Ovary (tissue), 10 donors: ENCODE measurements at places on chromosomes 16 and 17. TPM values are rescaled to one million over a fixed set of nuclear protein-coding genes. Genes with fewer than 3 reads are reported as not detected.
A peak's percentile ranks its signal among the peaks of the same experiment; 100 is the strongest.

DNA sequence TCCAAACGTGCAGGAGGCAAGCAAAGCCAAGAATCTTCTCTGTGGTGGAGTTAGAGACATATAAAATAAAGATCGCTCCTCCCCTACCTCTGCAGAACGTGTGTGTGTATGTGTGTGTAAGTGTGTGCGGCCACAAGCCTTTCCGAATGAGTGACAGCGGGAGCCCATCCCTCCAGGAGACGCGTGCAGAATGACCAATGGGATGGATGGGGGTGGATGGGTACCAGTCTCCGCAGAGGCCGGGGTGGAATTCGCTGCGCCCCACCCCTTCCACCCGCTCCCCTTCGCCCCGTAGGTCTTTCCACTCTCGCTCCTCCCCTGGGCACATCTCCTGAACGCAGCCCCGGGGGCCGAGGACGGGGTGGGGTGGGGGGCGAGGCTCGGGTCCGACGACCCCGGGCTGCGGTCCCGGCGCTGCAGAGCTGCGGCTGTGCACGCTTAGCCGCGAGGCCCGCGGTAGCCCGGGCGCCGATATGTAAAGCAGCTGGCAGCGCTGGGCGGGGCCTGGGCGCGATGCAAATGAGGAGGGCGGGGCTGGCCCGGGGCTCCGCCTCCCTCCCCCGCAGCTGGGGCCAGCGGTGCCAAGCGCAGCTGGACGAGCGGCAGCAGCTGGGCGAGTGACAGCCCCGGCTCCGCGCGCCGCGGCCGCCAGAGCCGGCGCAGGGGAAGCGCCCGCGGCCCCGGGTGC is at the start of gene PRKCB:
TSS of gene PRKCB (plus strand) at position 594 of the 688 bp plus-strand sequence.
- H3K27me3 ChIP-seq: no peaks in the 10 kb centered on the region
- peak within 1 kb of the TSS; percentile 32 for H3K4me3 ChIP-seq
- H3K4me1 ChIP-seq: no peaks in the 10 kb centered on the region
- peak; percentile 46 for DNase-seq
- H3K27ac ChIP-seq: no peak within 1 kb of the TSS
- H3K36me3 ChIP-seq: no peaks in the 10 kb centered on the region

DNA sequence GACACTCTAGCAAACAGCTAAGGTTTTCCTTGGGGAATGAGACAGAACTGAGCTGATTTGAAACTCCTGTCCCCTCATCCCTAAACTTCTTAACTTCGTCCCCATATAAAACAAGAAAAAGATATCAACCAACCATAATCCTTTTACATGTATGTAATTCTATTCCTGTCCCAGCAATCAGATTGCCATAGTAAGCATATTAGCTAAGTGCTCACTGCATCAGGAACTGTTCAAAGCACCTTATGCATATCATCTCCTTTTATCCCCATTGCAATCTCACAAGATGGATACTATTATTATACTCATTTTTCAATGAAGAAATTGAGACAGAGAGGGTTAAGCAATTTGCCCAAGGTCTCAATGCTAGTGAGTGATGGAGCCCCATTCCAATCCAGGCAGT is 6.8 kb downstream of the KIF18B start:
- no peaks in the 10 kb centered on the region for H3K36me3 ChIP-seq
- DNase-seq: no peak
- H3K27ac ChIP-seq: no peak overlapping the region
- no peak overlapping the region for H3K4me3 ChIP-seq

DNA sequence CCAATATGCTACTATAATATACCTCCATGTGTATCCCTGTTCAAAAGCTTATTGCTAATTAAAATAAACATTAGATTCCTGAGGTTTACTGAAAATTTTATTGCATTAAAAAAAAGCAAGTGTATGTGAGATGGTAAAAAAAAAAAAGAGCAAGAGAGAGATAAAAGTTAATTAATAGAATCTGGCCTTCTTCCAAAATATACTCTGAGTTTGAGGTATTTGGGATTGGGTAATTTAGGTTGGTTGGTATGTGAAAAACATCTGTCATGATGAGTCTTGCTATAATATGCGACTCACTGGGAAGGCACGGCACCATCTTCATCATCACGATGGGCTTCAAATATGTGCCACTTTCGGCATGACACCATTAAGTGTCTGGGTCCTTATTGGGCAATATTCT is 711.1 kb upstream of the SOX9 start:
- H3K4me3 ChIP-seq: no peak overlapping the region
- H3K4me1 ChIP-seq: no peaks in the 10 kb centered on the region
- H3K27me3 ChIP-seq: no peaks in the 10 kb centered on the region
- no peak overlapping the region for H3K27ac ChIP-seq
- no peak for DNase-seq

- peaks cover 2% of the 10 kb centered on the region for H3K4me1 ChIP-seq
- no peaks in the 10 kb centered on the region for H3K36me3 ChIP-seq
- peak; percentile 74 for DNase-seq
- H3K4me3 ChIP-seq: peak overlapping the region; percentile 7
Measured at GRCh38 chr16:56617212-56618085, 8.1 kb upstream of the MT1E start.

Gene TLCD2
- total RNA-seq: 9.1 TPM

DNA sequence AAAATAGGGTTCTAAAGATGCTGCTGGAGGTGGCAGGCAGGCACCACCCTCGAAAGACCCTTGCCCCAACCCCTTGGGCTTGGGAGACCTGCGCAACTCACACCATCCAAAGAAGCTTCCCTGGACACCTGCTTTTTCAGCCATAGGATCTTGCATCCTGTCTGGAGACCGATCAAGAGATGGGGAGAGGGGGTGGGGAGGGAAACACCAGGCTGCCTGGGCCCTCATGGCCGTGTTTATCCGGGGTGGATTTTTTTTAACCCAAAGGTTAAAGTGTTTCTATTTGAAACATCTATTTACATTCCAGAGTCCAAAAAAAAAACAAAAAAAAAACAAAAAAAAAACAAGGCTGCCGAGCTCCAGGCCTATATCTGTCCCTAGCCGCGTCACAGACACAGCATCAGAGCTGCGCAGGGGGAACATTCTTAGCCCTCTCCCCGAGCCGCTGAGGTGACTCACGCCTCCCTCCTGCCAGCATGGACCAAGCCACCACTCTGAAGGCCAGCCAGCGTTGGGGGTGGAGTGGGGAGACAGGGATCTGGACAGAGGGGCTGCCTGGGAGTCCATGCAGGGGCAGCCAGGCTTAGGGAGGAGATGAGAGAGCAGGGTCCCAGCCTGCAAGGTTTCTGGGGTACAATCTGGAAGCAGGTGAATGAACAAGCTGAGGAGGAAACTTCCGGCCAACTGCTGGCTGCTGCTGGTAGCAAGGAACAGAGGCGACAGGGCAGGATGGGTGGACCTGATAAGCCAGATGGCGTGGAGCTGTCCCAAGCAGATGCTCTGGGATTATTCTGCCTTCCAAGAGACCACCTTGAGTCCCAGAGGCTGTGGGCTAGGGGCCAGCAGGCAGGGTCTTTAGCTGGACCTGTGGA is 14.8 kb downstream of the HDAC5 start:
- H3K4me1 ChIP-seq: peaks cover 47% of the 10 kb centered on the region
- peak overlapping the region; percentile 76 for H3K27ac ChIP-seq
- no peaks in the 10 kb centered on the region for H3K36me3 ChIP-seq
- peak; percentile 98 for DNase-seq
- no peak overlapping the region for H3K4me3 ChIP-seq

GRCh38 chr17:79862771-79863440 is 23.7 kb upstream of the CBX4 start:
- no peak overlapping the region for H3K27ac ChIP-seq
- H3K36me3 ChIP-seq: no peaks in the 10 kb centered on the region
- DNase-seq: no peak
- H3K27me3 ChIP-seq: no peaks in the 10 kb centered on the region

- no peaks in the 10 kb centered on the region for H3K27me3 ChIP-seq
- no peak overlapping the region for H3K4me3 ChIP-seq
- no peaks in the 10 kb centered on the region for H3K36me3 ChIP-seq
- H3K4me1 ChIP-seq: no peaks in the 10 kb centered on the region
Measured at GRCh38 chr17:39237586-39237985, 11.8 kb upstream of the STAC2 start.
